Vagina (tissue), 2 donors: ENCODE measurements at places on chromosomes 2 and 18.

- no peak for DNase-seq
Observed at GRCh38 chr2:175807031-175807873, 194.8 kb downstream of the LNPK start.

DNA sequence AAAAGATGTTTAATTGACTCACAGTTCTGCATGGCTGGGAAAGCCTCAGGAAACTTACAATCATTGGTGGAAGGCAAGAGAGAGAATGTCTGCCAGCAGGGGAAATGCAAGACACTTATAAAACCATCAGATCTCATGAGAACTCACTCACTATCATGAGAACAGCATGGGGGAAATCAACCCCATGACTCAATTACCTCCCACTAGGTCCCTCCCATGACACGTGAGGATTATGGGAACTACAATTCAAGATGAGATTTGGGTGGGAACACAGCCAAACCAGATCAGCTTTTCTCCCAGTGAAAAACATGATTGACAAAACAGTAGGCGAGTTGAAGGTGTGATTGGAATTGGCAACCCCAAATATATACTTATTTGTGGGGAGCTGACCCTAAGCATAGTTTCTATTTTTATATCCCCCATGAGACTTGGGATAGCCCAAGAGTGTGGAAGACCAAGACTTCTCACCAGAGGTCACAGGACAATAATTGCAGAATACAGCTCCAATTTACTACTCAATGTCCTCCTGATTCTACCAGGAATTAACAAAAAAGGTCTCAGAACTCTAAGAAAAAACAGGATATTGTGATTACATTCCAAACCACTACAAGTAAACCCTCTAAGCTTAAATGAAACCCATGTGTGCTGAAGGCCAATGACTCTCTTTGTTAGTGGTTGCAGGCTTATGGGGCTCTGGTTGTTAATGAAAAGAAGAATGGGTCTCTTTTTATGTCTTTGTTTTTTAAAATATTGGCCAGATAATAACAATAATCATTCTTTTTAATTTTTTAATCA is 96.1 kb upstream of the PIK3C3 start:
- DNase-seq: no peak

DNA sequence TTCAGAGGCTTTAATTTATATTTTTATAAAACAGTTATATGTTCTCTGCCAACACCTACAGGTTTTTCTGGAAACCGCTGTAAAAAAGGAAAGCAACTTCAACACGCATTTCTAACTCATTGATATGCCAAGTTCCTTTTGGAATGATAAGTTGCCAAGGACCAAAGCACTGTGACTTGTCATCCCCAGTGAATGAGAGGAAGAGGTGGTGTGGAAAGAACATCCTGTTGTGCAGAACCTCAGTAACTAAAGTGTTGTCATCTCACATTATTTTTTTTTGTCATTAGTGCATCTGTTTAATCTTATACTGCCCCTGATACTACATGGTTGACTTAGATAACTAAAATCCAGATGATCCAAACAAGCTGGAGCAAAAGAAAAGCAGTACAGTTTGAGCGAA is 96.0 kb upstream of the NEUROD1 start:
- DNase-seq: no peak

- DNase-seq: no peak
Observed at GRCh38 chr2:157291018-157291417, 33.5 kb downstream of the GALNT5 start.

- DNase-seq: no peak
Observed at GRCh38 chr18:12393998-12394397, 13.7 kb upstream of the PRELID3A start.

GRCh38 chr2:42101206-42102023 is 53.6 kb downstream of the PKDCC start:
- no peak for DNase-seq

- no peak for DNase-seq
Observed at GRCh38 chr18:5543036-5543680, 639 bp downstream of the EPB41L3 start.

DNA sequence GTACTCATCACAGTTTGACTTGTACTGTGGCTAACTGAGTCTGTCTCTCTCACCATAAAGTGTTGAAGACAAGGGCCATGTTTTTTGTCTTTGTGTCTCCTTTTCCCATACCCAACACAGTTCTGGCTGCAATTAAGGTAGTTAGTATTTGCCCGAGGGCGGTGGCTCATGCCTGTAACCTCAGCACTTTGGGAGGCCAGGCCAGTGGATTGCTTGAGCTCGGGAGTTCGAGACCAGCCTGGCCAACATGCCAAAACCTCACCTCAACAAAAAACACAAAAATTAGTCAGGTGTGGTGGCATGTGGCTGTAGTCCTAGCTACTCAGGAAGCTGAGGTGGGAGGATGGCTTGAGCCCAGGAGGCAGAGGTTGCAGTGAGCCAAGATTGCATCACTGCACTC is 6.9 kb upstream of the KIF3C start:
- DNase-seq: no peak

GRCh38 chr2:232376713-232377112 is 1.8 kb upstream of the ALPP start:
- no peak for DNase-seq

DNA sequence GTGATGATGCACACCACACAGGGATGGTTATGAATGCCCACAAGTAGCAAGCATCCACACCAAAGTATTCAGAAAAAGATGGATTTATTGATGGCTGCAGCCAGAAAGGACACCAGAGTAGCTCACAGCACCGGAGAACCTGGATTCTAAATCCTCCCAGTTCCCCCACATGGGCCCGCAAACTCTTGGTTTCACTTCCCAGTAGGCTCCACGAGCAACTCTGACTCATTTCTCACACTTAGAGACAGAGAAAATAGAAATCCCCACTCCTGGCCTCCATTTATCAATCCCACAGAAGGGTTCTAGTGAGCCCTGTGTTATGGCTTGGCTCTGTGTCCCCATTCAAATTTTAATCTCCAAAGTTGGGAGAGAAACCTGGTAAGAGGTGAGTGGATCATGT is 426.7 kb upstream of the MYT1L start:
- DNase-seq: no peak

- no peak for DNase-seq
Observed at GRCh38 chr2:56369316-56369715, 185.5 kb downstream of the CCDC85A start.

DNA sequence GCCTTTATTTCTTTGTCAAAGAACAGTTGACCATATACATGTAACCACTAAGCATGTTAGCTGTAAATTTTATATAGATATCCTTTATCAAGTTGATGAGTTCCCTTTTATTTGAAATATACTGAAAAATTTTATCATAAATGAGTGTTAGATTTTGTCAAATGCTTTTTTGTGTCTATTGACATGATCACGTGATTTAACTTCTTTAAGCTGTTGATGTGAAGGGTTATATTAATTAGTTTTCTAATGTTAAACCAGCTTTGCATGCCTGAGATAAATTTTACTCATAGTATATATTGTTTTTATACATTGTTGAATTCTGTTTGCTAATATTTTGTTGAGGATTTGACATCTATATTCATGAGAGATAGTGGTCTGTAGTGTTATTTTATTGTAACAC is 241.9 kb upstream of the CDH20 start:
- DNase-seq: no peak

DNA sequence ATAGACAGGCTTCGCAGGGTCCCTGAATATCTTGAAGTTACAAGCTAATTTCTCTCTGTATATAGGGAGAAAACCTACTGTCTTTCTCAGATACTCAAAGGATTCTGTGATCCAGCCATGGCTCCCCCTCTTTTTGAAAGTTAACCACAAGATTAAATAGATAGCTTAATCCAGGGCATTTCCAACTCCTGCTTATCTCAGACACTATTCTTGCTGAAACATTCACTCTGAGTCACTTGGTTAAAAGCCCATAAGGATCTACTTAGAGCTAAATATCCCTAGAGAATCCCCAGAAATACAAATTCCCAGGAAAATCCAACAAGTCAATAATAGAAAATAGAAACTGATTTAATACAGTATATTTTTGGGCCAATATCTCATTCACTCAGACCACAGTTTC is 179.1 kb upstream of the LYPD1 start:
- no peak for DNase-seq
